Hippocampal formation (tissue), 2 donors: ENCODE measurements at places on chromosomes 16 and 17.

GRCh38 chr16:35741546-35741945 is 2282.1 kb downstream of the TP53TG3F start:
- no peak for DNase-seq

DNA sequence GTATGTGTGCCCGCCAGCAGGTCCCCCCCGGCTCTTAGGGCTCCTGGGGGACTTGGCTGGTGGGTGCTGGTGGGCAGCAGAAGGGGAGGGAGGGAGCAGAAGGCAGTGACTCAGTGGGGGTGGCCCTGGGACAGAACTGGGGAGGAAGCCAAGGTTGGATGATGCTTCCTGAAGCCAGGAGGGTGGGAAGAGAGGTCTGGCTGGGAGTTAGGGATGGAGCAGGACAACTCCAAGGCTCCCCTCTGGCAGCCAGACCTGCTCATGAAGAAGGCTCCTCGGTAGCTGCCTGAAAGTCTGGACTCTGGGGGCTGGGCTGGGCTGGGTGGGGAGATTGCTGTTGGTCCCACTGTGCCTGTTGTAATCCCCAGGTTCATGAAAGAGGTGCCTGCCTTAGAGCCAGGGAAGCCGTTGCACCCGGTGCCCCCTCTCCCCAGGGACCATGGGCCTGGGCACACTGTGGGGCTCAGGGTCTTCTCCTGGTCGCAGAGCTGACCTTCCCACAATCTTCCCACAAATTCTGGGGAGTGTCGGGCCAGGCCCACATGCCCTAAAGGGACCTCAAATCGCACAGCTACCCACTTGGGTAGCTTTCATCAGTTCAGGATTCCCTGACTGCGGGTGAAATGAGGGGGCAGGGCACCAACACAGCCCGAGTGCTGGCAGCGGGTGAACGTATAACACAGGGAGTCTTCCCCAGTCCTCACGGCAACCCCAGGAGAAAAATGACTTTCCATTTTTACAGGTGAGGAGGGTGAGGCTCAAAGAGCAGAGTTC is 1.1 kb upstream of the PLEKHG4 start:
- no peak for DNase-seq

DNA sequence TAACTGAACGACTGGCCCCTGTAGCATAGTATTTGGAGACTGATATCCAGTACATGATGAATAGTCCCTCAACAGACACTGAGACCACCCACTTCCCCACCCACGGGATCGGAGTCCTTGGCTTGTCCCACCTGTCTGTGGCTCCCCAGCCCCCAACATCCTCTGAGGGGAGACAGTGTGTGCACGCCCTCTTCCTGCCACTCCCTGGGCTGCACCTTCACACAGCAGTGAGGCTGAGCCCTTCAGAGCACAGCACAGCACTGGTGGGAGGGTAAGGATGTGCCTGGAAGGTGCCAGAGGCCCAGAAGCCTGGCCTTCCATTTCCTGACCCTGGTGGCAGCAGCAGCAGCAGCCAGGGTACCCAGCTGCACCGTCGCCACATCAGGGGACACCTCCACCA is 11.0 kb downstream of the DNASE1 start:
- DNase-seq = no peak

DNA sequence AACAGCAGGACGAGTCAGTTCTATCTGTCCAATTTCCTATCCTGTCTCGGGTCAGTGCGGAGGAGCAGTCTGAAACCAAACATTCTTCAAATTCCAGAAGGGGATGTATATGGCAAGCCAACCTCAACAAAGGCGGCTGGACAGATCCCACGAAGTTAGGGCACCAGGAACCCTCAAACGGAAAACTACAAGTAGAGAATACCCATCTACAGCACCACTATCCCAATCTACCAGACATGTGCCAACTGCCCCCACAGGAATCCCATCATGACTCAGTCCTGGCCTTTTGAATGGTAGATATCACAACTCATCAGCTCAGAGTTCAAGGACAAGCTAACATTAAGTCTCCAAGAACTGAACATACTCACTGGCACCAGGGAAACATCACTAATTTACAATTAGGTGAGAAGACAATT is 2.3 kb downstream of the NAT9 start:
- DNase-seq = no peak

DNA sequence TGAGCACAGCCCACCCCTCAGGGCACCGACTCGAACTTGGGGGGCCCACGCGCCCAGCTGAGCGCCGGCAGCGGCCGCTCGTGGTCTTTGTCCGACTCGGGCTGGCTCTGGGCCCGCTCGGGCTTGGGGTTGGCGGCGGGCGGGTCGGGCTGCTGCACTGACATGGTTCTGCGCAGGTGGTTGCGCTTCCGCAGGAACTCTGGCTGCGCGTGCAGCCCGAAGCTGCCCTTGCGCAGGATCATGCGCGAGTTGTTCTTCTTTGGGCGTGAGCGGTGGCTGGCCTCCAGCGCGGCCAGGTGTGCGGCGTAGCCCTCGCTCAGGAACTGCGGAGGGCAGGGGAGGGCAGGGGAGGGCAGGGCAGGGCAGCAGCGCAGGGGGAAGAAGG is 11.1 kb downstream of the PIMREG start:
- no peak for DNase-seq

GRCh38 chr17:9237053-9237410 is 215.7 kb downstream of the NTN1 start:
- DNase-seq = no peak

GRCh38 chr16:7722761-7723160 is 390.1 kb downstream of the RBFOX1 start:
- no peak for DNase-seq

DNA sequence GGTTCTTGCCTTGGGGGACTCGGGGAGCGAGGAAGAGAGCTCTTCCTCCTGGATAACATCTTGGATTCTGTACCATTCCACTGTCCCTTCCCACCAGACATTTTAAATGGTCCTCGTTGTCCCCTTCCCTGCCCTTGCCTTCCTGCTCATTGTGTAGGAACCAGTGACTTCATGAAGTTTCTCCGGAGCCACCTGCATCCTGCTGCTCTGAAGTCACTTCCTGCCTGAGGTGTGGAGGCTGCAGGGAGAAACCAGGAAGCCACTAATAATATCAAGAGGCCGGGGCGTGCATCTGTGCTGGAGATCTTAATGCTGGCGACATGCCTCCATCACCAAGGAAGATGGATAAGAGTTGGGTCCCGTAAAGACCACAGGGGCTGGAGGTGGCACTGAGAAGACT is 6.2 kb upstream of the SLC16A13 start:
- DNase-seq = no peak

DNA sequence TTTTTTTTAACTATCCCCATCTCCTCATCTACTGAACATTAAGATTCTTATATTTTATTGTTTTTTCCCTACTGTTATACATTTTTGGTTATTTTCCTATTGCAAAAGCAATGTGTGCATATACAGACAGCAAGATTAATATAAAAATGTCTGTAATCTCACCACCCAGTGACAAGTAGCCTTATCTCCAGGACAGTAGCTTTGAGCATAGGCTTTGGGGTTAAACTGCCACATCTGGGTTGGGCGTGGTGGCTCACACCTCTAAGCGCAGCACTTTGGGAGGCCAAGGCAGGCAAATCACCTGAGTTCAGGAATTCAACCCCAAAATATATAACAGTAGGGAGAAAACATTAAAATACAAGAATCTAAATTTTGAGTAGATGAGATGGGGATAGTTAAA is 27.4 kb upstream of the SSTR2 start:
- no peak for DNase-seq

- DNase-seq = no peak
Measured at GRCh38 chr16:26050472-26050871, 358.7 kb downstream of the HS3ST4 start.

DNA sequence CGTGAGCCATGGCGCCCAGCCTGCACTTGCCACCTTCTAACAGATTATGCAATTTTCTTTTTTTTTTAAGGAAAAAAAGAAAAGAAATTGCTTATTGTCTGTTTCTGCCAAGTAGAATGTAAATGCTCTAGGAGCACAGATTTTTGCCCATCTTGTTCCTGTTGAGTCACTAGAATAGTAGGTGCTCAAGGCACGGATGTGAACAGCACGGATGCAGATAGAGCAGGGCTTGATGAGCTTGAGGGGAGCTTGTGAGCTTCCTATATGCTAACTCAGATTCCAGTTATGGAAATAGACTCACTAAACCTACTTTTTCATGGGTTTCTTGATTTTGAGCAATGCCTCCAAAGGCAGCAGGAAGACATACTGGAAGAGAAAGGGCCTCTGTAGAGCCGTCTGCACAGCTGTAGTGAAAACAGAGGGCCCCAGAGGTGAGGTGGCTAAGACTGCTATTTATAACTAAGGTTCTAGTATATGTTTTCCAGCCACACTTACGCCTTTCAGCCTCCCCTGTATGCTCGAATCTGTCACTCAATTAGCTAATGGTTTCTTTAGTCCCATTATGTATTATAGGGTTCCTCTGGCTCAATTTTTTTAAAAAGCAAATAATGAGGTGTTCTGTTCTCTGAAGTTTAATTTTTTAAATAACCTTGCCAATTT is 72.8 kb downstream of the WWP2 start:
- no peak for DNase-seq

DNA sequence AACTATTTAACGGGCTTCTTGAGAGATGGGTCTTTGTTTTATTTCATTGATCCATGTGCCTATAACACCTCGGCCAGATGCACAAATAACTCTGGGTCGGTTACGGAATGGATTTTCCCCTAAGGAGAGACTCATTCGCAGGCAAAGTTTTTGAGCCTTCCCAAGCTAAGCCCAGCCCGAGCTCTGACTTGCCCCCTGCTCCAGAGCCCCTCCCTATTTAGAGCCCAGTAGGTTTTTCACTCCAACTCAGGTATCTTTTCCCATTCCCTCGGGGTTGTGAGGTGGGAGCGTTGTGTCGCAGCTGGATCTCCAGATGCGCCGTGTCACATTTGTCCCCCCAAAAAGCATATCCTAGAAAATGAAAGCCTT is 812 bp upstream of the MYOCD start:
- DNase-seq = no peak

DNA sequence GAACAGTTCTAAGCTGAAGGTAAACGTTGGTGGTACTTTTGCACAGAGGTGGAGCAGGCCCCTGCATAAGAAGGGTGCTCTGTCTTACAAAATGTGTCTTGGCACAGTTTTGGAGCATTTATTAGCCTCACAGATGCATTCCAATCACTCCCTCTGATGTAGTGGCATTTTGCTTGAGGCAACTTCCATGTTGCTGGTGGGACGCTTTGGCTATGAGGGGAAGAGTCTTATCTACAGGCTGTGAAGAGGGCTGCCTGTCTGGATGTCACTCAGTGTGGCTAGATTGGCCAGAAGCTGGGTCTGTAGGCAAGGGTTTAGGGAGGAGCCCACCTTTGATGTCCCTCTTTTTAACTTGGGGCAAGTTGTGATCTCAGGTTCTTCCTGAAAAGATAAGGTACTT is 2.6 kb upstream of the RARA start:
- DNase-seq = no peak

DNA sequence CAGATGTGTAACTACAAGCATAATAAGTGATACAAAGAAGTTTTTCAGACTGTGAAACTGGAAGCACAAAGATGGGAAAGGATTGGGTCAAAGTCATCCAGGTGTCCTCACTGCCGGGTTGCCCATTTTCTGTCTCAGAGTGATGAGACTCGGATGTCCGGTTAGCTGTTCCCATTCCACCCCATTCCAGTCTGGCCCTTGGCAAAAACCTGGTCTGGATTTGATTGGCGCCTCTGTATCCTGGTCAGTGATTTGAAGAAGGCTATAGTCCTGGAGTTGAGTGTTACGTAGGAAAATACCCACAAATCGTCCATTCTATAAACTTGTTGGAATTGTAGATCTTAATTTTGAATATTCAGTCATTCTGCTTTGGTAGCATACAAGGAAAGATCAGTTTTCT is 19.9 kb upstream of the PHKG2 start:
- no peak for DNase-seq

GRCh38 chr16:16009401-16009800 is 60.0 kb downstream of the ABCC1 start:
- no peak for DNase-seq

GRCh38 chr16:65235339-65236177 is 113.7 kb upstream of the CDH11 start:
- DNase-seq = no peak

DNA sequence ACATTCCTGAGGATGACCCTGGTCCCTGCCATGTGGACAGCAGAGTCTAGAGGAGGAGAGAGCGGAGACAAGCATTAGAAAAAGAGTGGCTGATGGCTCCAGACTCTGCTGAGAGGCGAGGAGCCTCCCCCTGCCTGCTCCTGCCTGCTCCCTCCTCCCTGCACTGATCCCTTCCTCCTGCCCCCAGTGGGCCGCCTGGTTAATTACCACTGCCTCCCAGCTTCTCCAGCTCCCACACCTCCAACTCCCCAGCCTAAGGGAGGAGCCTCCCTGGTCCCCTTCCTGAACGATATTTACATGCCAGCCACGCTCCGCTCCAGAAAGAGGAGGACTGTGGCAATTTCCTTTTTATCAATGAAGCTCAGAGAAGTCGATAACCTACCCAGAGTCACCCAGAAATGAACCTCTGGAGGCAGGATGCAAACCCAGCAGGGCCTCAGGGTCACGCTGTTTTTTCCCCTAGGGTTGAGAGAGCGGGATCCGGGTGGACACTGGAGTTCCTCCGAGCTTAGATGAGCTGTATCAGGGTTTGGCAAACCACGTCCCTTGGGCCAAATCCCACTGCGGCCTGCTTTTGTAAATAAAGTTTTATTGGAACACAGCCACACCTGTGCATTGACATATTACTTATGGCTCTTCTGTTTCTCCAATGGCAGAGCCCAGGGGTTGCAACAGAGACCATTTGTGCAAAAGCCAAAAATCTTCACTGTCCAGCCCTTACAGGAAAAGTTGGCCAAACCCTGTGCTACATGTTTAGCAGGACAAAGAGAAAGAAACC is 27.1 kb upstream of the JPH3 start:
- DNase-seq = no peak

- no peak for DNase-seq
Measured at GRCh38 chr16:81832801-81833547, 53.9 kb downstream of the PLCG2 start.

GRCh38 chr17:2949469-2950044 is 113.8 kb downstream of the OR1D5 start:
- DNase-seq = no peak

GRCh38 chr16:26647870-26648269 is 418.9 kb upstream of the C16orf82 start:
- no peak for DNase-seq

DNA sequence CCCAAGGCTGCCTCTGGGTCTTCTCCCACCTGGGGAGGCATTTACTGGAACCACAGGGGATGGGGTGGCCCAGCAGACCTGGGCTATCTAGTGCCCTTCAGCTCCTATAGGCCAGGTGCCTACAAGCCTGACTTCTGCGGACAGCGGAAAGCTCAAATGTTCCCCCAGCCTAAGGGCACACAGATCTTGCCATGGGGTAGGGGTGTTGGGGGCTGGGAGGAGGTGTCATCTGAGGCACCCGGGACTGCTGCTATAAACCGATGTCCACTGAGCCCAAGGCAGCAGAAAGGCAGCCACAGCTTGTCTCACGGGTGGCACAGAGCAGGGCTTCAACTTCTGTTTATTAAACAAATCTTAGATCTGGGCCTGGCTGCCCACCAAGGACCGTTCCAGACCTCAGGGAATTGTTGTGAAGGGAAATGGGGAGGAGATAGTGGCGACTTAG is 3.6 kb downstream of the MYO1C start:
- DNase-seq = no peak
